ENCODE measurements at places on chromosomes 4 and X. TPM values are rescaled to one million over a fixed set of nuclear protein-coding genes. Genes with fewer than 3 reads are reported as not detected.

DNA sequence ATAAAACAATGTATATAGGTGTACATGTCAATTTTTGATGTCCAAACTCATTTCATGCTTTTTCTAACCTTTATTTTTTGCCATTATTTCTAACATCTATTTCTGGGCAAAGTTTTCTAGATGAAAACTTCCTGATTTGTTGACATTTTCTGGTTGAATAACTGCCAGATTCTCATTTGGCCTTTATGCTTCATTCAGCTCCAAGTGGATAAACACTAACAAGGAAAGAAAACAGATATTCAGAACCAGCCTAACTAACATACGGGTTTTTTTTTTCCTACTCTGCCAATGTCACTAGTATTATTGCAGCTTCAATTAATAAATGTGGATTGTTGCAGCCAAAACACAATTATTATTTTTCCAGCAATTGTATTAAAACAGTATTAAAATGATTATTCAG lies 50.9 kb upstream of the RAP1GDS1 start:
- no peak for DNase-seq

- no peak for DNase-seq
Observed at GRCh38 chr4:83361416-83362103, 26.9 kb upstream of the HPSE start.

GRCh38 chr4:25089051-25089763 lies 58.5 kb upstream of the LGI2 start:
- no peak for DNase-seq

GRCh38 chrX:69066966-69067525 lies 98.2 kb downstream of the PJA1 start:
- DNase-seq = peak; percentile 37

GRCh38 chr4:72295966-72296557 lies 264.3 kb downstream of the NPFFR2 start:
- peak; percentile 39 for DNase-seq

DNA sequence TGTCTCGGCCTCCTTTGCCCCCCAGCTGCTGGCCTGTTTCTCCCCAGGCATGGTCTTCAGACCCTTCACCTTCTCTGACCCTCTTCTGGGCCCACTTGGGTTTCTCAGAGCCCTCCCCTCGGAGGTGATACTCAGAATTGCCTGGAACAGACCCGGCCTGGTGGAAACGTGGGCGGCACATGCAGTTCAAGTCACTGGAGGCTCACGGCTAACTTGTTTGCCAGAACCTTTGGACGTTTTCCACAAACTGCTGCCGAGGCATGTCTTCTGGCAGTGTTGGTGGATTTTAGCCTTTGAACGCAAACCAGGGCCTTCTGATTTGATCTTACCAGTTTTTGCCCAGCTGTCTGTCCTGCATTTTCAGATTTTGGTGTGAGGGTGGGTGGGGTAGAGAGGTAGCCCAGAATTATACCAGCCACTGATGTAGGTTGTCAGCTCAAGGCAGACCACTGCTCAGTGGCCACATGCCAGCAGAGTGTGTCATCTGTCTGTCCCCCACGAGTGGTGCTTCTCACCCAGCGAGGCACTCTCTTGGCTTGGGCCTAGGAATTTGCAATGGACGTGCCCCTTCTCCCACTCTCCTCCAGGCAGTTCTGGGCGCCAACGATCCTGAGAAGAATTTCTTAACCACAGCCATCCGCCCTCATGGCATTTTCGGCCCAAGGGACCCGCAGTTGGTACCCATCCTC lies 32.5 kb upstream of the ZNF185 start:
- DNase-seq = no peak

- DNase-seq = no peak
Observed at GRCh38 chrX:46125111-46125510, 420.1 kb downstream of the ZNF674 start.

- peak; percentile 9 for DNase-seq
Observed at GRCh38 chr4:184096561-184097240, 121.0 kb downstream of the ENPP6 start.

DNA sequence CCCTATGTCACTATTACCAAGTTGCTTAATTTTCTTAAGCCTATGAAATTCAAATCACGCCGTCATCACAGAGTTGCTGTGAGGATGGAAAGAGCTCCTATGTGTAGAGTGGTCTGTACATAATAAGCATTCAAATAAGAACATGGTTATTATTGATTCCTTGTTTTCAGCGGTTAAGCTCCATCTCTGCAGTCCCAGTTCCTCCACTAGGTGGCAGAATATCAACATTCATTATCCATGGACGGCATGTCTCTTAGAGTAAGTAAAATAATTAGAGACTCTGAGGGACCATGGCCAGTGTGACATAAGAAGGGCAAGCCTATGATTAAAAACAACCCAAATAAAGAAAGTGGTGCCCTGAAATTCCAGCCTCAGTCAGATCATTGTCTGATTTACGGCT lies 132.5 kb upstream of the NHS start:
- DNase-seq = peak; percentile 14

Gene PPP2R2C
- total RNA-seq = 1.1 TPM

Gene MAGEB1
- total RNA-seq = not detected

Gene ARHGAP36
- not detected for total RNA-seq

Gene SPP1
- 217 TPM for total RNA-seq

Gene SMIM31
- total RNA-seq = not detected

Gene PLA2G12A
- 17.8 TPM for total RNA-seq
